ENCODE measurements at places on chromosomes 7 and 10. TPM values are rescaled to one million over a fixed set of nuclear protein-coding genes. Genes with fewer than 3 reads are reported as not detected.

The PON1 gene
- not detected for polyA plus RNA-seq

The NPVF gene
- polyA plus RNA-seq, result not detected

The MNX1 gene
- polyA plus RNA-seq, result not detected

The FAM221A gene
- 1.1 TPM for polyA plus RNA-seq

The CPA2 gene
- polyA plus RNA-seq, result not detected

The VENTX gene
- polyA plus RNA-seq, result not detected

The TMEM178B gene
- polyA plus RNA-seq, result 0.43 TPM

The SFRP4 gene
- polyA plus RNA-seq, result 0.16 TPM

The FFAR4 gene
- not detected for polyA plus RNA-seq

The CPN1 gene
- polyA plus RNA-seq, result not detected

DNA sequence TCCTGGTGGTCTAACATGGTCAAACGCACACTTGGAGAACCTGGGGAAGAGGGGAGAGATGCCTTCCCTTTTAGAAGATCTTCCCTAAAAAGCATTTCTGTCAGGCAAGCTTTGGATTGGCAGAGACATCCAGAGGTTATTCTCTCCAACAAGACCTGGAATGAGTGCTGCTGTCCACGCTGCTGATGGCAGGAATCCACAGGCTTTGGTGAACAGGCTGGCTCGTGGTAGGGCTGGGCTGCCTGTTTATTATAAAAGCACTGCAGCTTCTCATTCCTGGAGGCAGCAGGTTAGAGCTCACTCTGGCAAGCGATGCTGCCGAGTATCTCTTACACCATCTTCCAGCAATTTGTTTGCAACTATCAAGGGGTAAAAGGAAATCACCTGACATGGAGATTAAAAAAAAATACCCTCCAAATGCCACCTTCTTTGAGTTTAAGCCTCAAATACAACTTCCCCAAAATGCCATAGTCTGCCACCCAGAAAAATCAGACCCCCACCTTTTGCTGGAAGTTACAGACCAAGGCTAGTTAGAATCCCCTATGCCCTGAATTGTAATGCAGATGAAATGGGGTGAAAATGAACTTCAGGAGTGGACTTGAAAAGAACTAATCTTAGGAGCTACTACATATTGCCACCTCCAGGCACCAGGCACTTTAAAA, 152.1 kb upstream of the KMT2E start:
- DNase-seq, result no peak

- DNase-seq, result no peak
These were observed 3.0 kb upstream of the TECPR1 start for GRCh38 chr7:98254951-98255610.

GRCh38 chr10:125815764-125816163, 7.3 kb downstream of the UROS start:
- DNase-seq, result no peak

DNA sequence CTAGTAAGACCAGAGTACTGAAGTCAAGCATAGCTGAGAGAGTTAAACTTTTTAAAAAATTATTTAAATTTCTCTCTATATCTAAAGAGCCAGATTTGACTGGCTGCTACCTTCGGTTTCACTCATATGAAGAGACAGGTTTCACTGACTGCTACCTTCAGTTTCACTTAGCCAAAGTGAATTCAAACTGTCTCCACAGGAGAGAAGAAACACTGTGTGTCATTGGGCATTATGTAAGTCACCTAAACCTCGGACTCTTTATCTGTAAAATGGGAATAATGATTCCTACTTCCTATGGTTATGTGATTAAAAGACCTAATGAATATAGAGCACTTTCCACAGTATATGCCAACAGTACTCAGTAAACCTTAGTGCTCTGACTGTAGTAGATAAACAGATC, 41.6 kb upstream of the MET start:
- no peak for DNase-seq

DNA sequence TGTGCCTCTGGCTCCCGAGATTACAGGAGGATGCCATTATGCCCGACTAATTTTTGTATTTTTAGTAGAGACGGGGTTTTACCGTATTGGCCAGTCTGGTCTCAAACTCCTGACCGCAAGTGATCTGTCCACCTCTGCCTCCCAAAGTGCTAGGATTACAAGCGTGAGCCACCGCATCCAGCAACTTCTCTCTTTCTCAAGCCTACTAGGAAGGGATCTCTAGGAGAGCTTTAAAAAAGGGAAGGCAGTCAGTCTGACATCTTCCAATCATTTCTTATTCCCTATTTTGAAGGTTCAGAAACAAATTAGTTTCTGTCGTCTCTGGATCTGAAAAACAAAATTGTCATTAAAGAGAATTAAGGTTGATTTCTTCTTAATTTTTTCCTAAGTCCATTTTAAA, 2.5 kb upstream of the TMEM26 start:
- no peak for DNase-seq

DNA sequence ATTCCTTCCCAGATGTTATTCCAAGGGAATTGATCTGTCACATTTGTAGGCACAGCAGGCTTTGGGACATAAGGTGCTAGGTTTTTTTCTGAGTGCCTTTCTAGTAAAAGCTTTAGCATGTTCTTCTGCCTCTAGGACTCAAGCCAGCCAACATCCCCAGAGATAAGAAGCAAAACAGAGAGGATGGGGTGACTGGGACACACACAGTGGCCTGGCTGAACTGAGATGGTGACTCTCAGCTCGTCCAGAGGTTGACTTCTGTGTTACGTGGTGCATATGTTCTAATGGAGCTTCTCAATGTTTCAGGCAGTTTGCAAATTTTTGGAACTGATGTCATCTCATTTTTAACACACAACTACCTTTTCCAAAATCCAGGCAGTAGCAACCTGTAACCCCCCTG, 188.1 kb upstream of the CELF2 start:
- DNase-seq, result no peak

DNA sequence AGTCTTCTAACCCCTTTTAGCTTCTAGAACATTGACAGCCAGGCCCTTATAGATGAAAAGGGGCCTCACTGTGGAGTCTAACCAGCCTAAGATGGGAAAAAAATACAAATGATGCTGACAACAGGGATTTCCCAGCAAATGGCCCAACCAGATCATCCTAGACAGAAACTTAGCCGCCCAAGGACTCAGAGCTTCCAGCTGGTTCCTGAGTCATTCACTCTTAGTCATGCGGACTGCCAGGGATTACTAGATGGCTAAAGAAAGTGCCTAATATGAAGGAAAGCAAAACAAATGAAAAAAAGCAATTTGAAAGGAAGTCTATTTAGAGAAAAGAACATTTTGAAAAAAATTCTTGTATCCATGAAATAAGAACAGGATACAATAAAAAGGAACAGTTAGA, 23.7 kb downstream of the TSPAN14 start:
- DNase-seq, result no peak

GRCh38 chr7:31950091-31950755, 120.0 kb downstream of the PDE1C start:
- DNase-seq, result peak; percentile 50

DNA sequence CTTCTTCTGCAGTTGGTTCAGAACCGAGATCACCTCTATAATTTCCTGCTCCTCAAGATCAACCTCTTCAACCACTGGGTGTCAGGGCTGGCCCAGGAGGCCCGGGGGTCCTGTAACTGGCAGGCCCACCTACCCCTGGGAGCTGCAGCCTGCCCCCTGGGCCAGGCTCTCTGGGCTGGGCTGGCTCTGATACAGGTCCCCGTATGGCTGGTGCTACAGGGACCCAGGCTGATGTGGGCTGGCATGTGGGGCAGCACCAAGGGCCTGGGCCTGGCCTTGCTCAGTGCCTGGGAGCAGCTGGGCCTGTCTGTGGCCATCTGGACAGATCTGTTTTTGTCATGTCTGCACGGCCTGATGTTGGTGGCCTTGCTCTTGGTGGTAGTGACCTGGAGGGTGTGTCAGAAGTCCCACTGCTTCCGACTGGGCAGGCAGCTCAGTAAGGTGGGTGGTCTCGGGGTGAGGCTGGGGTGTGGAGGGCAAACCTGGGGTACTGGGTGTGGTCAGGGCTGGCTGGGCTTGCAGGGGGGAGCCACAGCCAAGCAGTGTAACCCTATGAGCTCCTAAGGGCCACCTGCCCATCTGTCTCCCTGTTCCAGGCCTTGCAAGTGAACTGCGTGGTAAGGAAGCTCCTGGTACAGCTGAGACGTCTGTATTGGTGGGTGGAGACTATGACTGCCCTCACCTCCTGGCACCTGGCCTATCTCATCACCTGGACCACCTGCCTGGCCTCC, 4.2 kb downstream of the TMEM270 start:
- DNase-seq, result no peak

DNA sequence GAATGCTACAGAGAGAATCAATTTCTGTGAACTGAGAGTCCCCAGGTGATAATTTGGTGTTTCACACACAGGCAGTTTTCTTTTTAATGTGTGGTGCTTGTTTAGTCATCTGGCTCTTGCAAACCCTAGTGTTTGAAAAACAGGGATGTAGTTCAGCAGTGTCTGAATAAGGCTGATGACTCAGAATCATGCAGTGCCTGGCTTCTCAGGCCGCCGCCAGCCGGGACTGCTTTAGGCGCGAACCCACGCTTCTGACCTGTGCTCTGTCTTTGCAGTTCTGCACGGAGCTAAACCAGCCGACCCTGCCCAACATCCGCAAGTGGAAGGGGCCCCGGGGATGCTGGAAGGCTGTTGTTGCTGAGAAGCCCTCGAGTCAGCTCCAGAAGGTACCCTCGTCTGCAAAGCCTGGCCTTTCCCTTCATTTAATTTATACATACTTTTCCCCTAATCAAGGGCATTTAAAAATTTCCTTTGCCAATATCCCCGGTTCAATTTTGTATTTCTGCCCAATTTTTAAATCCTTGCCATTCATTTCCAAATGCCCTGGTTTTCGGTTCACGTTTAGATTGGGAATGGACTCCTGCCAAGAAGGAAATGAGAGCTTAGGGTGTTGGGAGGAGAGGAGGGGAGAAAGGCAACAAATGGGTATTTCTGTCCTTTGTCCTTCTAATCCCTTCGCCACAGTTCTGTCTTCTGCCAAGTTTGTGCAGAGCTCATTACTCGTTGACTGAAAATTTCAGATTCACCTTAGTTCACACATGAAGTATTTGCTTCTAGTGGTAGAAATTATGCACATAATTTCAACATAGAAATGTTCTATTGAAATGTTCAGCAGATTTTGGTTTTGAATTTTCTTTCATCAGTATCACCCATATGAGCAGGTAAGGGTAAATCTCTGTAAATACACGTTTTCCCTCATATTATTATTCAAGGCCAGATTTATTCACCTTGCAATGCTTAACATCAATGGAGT, 108.5 kb upstream of the ANLN start:
- no peak for DNase-seq

- no peak for DNase-seq
These were observed 84.1 kb upstream of the ZNF800 start for GRCh38 chr7:127476618-127477017.

- no peak for DNase-seq
These were observed 313.4 kb upstream of the C7orf33 start for GRCh38 chr7:148277042-148277660.

DNA sequence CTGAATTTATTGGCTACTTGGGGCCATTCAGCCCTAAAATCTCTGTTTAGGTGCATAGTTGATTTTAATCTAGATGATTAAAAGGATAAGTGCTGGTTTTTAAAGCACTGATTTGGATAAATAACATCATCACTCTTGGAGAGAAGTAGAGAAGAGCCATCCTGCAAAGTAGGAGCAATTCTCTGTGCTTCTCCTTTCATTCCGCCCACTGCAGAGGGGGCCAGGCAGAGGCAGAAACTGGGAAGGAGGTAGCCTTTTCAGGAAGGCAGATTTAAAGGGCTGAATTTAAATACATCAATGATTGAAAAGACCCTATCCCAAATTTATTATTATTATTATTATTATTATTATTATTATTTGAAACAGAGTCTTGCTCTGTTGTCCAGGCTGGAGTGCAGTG, 14.1 kb downstream of the MAP3K8 start:
- DNase-seq, result no peak

DNA sequence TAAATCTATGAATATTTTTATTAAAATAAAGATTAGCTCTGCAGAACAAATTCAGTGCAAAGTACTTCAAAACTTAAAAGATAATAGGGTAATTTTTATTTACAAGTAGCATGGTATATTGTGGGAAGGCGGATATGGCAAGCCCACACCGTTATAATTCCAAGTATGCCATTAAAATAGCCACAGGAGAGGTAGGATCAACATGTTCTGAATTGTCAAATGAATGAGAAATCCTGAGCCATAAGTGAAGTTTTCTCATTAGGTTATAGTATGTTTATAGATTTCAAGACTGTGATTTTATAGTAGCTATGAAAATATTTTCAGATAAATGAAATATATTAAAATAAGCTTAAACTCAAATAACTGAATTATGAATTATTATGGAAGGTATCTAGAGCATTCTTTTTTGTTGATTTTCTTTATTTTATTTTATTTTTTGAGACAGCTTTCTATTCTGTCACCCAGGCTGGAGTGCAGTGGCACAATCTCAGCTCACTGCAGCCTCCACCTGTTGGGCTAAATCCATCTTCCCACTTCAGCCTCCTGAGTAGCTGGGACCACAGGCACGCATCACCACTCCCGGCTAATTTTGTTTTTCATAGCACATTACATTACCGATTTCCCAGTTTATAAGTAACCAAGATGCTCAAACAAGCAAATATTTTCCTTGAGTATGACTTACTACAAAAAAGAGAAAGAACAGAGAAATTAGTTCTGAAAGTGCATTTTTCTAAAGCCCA, 956.6 kb downstream of the GATA3 start:
- no peak for DNase-seq

DNA sequence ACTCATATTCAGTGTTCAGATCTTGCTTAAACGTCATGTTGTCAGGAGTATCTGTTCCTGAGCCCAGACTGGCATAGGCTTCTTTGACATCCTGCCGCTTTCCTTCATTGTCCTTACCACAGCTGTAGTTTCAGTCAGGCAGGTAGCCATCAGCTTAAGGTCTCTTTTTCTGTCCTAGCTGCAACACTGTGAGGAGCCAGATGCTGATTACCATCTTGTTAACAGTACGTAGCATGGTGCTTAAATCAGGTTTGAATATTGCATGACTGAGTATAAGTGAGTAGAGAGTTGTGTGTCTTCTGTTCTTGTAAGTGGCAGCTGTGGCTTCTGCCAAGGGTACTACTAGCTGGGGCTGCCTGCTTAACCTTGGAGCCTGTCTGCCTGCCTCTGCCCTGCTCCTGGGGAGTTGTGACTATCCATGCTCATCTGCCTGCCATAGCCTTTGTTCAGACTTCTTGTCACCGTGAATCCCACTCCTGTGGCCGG, 92.6 kb downstream of the MAPK8 start:
- no peak for DNase-seq

DNA sequence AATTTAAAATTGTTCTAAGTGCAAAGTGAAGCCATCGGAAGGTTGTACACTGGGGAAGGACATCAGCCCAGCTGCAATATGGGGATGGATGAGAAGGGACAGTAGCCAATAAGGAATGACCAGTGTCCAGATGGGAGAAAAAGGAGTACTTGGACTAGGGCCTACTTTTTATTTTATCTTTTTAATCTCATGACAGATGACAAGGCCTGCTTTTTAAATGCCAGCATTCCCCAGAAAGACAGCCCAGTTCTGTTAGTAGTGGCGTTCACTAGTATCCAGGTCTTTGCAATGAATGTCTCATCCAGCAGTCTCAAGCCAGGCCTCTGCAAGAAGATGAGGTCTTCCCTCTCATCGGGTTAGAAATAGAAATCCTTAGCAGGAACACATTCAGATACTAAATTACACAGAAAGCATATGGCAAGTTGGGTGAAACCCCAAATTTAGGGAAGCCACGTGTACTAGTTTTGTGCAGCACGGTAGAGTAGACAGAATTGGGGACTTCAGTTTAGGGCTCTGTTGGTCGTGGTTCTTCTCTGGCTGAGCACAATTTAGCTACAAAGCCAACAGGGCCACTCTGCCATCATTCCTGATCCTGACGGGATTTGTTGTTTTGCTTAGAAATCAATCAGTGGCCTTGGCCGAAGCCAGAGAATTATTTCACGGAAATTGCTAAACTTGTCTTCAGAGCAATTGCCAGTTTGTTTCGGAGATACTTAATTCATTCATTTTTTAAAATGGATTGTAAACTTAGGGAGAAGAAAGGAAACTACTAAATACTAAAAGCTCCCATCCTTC, 227.8 kb downstream of the ARHGAP21 start:
- DNase-seq, result no peak

Data from BJ (cell line).